ENCODE measurements at places on chromosomes 3 and 15.

DNA sequence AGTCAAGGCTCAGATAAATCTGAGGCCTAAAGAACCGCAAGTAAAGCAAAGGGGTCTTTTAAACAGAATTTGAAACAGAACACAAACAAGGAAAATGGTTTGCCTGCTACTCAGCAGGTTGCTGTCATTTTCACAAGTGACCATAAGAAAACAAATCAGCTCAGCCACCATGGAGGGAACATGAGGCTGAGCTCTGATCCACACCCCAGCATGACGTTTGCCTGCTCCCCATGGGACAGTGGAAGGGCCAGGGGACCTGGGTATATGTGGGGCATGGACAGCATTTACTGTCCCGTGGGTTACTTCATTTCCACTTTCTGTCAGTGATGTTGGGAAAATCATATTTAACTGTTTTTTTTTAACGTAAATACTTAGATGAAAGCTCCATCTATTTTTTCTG is 371.2 kb downstream of the LRTM1 start:
- DNase-seq: no peak

DNA sequence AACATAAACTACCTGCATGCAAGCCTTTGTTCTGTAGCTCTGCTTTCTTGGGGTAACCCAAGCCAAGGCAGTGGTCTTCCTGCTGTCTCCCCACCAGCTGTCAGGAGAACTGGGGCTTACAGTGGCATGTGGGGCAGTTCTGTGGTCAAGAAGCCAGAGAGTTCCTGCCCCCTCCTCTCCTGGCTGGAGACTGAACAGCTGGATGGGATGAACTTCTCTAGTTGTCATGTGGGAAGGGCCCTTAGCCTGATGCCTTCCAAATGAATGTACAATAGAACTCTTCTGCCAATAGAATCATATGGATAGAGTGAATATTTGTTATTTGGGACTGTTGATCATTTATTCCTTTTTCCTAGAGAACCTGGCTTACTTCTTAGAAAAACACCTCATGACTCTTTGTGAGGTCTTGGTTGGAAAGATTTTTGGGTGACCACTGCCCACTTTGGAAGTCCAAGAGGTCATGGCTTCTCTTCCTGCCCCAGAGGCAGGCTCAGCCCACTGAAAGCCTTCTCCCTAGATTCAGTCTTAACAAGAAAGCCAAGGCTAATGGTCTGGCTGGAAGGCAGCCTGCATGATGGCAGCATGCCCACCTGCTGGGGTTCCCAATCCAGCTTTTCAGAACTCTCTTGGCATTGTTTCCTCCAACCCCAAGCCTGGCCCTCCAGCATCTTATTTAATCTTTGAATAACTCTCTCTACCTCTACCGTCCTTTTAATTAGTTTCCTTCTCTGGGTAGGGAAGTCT is 462.9 kb upstream of the PROK2 start:
- DNase-seq: no peak

DNA sequence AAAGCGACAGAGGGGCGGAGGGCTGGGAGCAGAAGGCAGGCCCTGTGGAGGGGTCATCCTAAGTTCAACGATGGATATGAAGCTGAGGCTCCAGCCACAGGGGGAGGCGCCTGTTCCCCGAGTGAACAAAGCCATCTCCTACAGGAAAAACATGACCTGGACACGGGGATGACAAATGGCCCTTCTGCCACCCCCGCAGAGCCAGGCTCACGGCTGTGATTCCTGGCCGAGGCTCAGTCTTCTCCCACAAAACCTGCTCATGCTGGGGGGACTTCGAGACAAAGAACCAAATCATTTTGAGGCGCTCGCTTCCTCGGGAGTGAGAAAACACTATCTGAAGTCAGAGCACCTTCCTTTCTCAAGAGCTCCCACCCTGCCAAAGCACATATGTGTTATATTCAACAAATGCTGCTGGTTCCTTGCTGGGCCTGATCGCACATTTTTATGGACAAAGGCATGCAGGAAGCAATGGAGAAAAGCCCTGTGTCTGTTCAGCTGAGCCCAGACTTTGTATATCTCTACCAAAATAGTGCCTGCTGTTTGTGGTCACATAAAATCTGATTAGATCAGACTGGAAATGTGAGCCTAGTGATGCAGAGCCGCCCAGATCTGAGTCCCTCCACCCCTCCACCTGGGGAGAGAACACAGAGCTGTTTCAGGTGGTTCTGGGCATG is 5.6 kb downstream of the RBP1 start:
- DNase-seq: no peak

GRCh38 chr15:46778876-46779275 is 938.4 kb upstream of the SEMA6D start:
- DNase-seq: no peak

GRCh38 chr3:105915524-105915923 is 46.7 kb upstream of the CBLB start:
- DNase-seq: no peak

DNA sequence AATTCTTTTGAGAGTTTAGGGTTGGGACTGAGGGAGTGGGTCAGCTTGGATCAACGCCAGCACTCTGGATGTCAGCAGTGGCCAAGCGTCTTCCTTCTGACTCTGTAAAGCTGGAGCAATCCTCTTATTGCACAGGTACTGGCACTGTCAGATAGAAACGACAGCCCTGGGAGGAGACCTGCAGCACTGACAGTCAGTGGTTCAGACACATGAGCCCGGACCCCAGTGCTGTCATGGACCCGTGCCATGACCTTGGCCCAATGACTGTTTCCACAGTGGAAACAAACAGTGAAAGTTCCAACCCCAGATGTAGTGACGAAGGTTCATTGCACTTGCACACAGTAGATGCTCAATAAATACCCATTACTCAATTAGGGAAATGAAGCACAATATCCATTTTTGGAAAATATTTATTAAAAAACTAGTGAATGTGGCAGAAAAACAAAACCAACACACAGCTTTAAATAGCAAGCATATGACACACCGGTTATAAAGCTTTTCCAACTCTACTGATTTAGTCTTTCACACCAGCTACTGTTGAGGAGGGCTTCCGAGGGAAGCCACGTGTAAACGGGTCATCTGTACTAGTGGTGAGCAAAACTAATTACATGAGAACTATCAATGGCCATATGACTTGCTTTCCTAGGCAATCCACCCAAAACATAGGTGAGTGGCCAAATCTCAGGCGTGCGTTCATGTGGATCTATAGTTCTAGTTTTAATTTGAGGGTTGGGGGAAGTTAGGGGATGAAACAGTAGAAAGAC is 22.1 kb downstream of the SIAH2 start:
- peak; percentile 57 for DNase-seq

- DNase-seq: peak; percentile 62
Measured at GRCh38 chr15:63504979-63505841, 817 bp downstream of the USP3 start.

Data from stimulated activated naive CD8-positive, alpha-beta T cell treated with anti-CD3 and anti-CD28 coated beads, Interleukin-15, Interleukin-2, amounts not matched to agents 100 U/mL and 50 U/mL, for 24 hours (primary cell).